Heart right ventricle (tissue), 16 donors: ENCODE measurements at places on chromosomes 4 and X. TPM values are rescaled to one million over a fixed set of nuclear protein-coding genes. Genes with fewer than 3 reads are reported as not detected.

Gene WDR1
- 179 TPM for total RNA-seq

Gene TEX13D
- not detected for total RNA-seq

Gene RADX
- 2.0 TPM for total RNA-seq

Gene PDLIM3
- 224 TPM for total RNA-seq

Gene BTK
- total RNA-seq, result 7.0 TPM

Gene HSFX1
- total RNA-seq, result 3.1 TPM

Gene NR3C2
- 23.0 TPM for total RNA-seq

DNA sequence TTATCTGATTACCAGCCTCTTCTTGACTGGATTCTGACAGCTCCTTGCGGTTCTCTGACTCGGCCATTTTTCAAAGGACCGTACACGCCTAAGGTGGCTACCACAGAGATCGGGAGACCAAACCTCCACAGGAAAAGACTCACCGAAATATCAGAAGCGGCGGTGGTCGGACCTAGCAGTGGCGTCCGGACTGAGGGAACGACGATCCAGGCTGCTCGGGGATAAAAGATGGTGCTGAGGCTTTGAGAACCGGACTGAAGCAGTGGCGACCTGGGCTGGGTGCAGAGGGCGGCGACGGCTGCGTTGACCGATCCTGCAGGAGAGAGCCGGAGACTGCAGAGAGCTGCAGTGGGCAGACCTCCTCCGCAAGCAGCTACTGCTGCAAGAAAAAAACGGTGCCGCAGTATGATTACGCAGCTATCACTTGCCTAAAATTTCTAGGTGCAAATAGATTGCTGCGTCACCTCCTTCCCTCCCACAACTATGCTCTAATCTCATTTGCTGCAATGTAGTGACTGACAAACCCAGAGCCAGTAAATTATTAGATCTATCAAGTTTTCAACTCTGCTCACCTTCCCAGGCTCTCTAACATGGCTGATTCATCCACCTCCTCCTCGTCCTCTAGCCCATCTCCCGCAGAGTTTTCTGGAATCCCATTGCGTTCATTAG is at the start of gene NAP1L2:
Gene NAP1L2 (minus strand): TSS at position 426 of the 669 bp plus-strand sequence. CDS start 359 bp downstream, at position 67.
- peak within 1 kb of the TSS; percentile 42 for H3K27ac ChIP-seq
- H3K27me3 ChIP-seq, result no peaks in the 10 kb centered on the region
- no peaks in the 10 kb centered on the region for H3K4me1 ChIP-seq
- peak within 1 kb of the TSS; percentile 26 for H3K4me3 ChIP-seq
- H3K36me3 ChIP-seq, result no peaks in the 10 kb centered on the region

- no peak overlapping the region for H3K4me3 ChIP-seq
- H3K27ac ChIP-seq, result no peak overlapping the region
- no peaks in the 10 kb centered on the region for H3K27me3 ChIP-seq
- no peak for DNase-seq
- no peaks in the 10 kb centered on the region for H3K36me3 ChIP-seq
Observed at GRCh38 chr4:68218044-68218443, 27.4 kb downstream of the TMPRSS11B start.

DNA sequence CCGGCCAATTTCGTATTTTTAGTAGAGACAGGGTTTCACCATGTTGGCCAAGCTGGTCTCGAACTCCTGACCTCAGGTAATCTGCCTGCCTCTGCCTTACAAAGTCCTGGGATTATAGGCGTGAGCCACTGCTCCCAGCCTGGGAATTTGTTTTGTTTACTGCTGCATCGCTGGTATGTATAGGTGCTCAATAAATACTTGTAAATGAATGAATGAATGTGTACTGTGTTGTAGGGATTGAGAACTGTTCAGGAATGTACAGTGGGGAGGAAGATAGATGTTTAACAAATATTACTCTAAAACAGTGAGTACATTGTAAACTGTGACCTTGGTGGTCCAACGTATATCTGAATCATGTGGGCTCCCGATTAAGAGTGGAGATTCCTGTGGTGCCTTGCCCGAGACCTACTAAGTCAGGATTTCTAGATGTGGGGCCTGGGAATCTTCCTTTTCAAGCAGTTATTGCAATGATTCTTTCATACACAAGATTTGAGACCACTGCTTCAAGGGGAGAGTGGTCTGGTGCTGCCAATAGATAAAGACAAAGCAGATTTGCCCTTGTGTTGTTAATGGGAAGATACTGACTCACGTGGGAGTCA is 41.0 kb downstream of the WWC2 start:
- H3K27me3 ChIP-seq, result no peaks in the 10 kb centered on the region
- H3K4me1 ChIP-seq, result peaks cover 21% of the 10 kb centered on the region
- no peak overlapping the region for H3K27ac ChIP-seq
- no peak for DNase-seq

- no peak overlapping the region for H3K27ac ChIP-seq
- no peaks in the 10 kb centered on the region for H3K36me3 ChIP-seq
- H3K27me3 ChIP-seq, result no peaks in the 10 kb centered on the region
- H3K4me1 ChIP-seq, result peaks cover 28% of the 10 kb centered on the region
- DNase-seq, result no peak
Observed at GRCh38 chr4:76993787-76994641, 44.5 kb downstream of the SEPTIN11 start.

GRCh38 chrX:31178769-31179125 is 106.9 kb upstream of the FTHL17 start:
- no peaks in the 10 kb centered on the region for H3K4me1 ChIP-seq
- DNase-seq, result no peak
- H3K4me3 ChIP-seq, result no peak overlapping the region
- H3K36me3 ChIP-seq, result no peaks in the 10 kb centered on the region
- no peak overlapping the region for H3K27ac ChIP-seq

GRCh38 chr4:95640311-95640710 is 91.5 kb upstream of the UNC5C start:
- H3K27ac ChIP-seq, result no peak overlapping the region
- no peaks in the 10 kb centered on the region for H3K36me3 ChIP-seq
- H3K4me1 ChIP-seq, result no peaks in the 10 kb centered on the region
- no peak overlapping the region for H3K4me3 ChIP-seq
- DNase-seq, result no peak

- no peaks in the 10 kb centered on the region for H3K36me3 ChIP-seq
- no peaks in the 10 kb centered on the region for H3K4me1 ChIP-seq
- H3K4me3 ChIP-seq, result no peak overlapping the region
- no peak overlapping the region for H3K27ac ChIP-seq
- no peak for DNase-seq
Observed at GRCh38 chr4:76637712-76638361, 202.8 kb downstream of the SHROOM3 start.

GRCh38 chrX:107154787-107155620 is 36.4 kb upstream of the RBM41 start:
- H3K4me3 ChIP-seq, result no peak overlapping the region
- no peaks in the 10 kb centered on the region for H3K4me1 ChIP-seq
- no peaks in the 10 kb centered on the region for H3K36me3 ChIP-seq
- no peak overlapping the region for H3K27ac ChIP-seq
- no peaks in the 10 kb centered on the region for H3K27me3 ChIP-seq

DNA sequence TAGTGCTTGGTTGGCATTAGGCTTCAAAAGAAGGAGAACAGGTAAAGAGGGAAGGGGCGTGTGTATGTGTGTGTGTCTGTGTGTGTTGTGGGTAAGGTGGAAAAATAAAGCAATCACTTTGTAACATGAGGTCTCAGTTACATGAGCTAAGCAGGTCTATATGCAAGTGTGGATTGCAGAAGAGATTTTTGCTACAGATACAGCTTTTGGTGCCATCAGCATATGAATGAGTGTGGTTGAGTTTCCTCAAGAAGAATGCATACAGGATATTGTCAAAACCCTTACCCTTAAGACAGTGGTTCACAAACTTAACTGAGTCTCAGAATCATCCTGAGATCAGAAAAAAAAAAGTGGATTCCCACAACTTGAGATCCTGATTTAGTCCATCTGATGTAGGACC is 220.5 kb upstream of the HTR2C start:
- no peak overlapping the region for H3K27ac ChIP-seq
- H3K27me3 ChIP-seq, result no peaks in the 10 kb centered on the region
- H3K4me3 ChIP-seq, result no peak overlapping the region

- DNase-seq, result no peak
- no peaks in the 10 kb centered on the region for H3K27me3 ChIP-seq
- peaks cover 20% of the 10 kb centered on the region for H3K4me1 ChIP-seq
- peak overlapping the region; percentile 86 for H3K27ac ChIP-seq
- no peak overlapping the region for H3K4me3 ChIP-seq
Observed at GRCh38 chr4:152103181-152103901, 342.5 kb upstream of the GATB start.

DNA sequence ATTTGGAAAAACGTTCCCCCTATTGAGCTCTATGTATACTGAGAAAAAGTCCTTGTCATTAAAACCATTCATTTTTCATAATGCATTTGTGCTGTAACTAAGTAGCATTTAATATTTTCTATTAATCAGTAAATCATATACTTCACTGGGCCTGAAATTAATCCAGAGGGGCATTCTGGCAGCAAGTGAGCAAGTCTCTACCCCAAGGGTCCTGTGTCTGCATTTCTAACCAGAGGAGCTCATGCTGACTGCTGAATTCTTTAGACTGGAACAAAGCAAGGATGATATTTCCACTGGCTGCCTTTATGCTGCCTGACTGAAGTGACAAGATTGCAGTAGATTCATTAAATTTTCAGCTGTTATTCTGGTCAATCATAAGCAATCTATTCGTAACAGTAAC is 246.5 kb downstream of the SLITRK2 start:
- no peak overlapping the region for H3K27ac ChIP-seq
- H3K4me1 ChIP-seq, result no peaks in the 10 kb centered on the region
- no peaks in the 10 kb centered on the region for H3K36me3 ChIP-seq

DNA sequence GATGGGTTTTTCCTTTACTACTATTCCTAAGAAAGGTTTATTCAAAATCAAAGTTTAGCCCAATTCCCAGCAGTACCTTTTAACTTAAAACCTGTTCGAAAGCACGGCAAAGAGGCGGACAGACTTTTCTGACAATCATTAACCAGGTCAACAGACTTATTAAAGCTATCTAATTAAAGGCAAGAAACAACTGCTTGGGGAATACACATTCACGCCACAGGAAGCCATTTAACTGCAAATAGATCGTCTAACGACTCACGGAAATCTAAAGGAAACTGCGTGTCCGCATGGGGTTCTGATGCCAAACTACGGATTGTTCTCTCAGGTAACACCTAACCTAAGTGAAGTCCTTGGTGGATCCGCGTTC is 663 bp upstream of the USP53 start:
- H3K36me3 ChIP-seq, result no peaks in the 10 kb centered on the region
- no peak for DNase-seq
- H3K27me3 ChIP-seq, result no peaks in the 10 kb centered on the region
- peak overlapping the region; percentile 96 for H3K27ac ChIP-seq
- H3K4me3 ChIP-seq, result peak overlapping the region; percentile 72

GRCh38 chr4:138177278-138177968 is 64.7 kb downstream of the SLC7A11 start:
- DNase-seq, result no peak
- H3K4me1 ChIP-seq, result peaks cover 13% of the 10 kb centered on the region
- H3K36me3 ChIP-seq, result no peaks in the 10 kb centered on the region
- H3K27me3 ChIP-seq, result no peaks in the 10 kb centered on the region
- H3K4me3 ChIP-seq, result no peak overlapping the region
- H3K27ac ChIP-seq, result no peak overlapping the region

DNA sequence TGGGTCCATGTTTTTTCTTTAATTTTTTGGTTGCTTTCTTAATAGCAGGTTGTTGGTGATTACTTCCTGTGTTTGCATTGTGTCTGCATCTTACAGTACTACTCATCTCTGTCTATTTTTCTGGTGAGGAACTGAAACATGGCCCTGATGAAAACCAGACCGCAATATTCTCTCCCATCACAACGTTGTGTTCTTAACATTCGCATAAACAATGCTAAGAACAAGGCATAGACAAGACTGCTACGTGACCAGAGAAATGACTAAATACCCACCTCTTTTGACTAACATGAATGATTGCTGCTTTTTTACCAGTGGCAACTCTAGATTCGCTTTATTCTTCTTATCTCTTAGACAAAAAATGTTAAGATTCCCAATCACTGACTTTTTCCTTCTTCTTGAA is 179.1 kb downstream of the GC start:
- H3K4me1 ChIP-seq, result no peaks in the 10 kb centered on the region
- no peaks in the 10 kb centered on the region for H3K36me3 ChIP-seq
- H3K27ac ChIP-seq, result no peak overlapping the region
- peaks cover 4% of the 10 kb centered on the region for H3K27me3 ChIP-seq
- no peak for DNase-seq
- no peak overlapping the region for H3K4me3 ChIP-seq

DNA sequence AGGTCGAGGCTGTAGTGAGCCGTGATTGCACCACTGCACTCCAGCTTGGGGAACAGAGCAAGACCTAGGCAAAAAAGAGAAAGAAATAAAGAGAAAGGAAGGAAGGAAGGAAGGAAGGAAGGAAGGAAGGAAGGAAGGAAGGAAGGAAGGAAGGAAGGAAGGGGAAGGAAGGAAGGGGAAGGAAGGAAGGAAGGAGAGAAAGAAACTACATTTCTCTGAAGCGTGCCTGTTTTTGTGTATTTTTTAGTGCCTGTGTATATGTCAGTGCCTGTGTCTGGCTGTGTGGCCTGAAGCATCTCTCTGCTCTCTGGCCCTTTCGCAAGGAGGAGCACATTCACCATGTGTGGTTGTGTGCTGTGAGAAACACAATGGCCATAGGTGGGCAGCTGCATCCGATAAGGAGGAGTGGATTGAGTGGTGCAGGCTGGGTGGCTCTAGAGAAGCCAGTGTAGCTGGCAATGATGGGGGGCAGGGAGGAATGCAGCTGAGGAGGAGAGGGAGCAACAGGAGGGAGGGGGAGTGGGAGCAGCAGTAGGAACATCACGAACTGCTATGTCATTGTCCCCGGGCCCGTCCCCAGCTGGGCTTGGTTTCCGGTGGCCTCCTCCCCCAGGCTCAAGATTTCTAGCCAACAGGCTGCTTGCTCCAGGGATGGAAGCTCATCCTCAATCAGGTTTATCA is 11.4 kb downstream of the SYN1 start:
- no peak for DNase-seq
- H3K27me3 ChIP-seq, result no peaks in the 10 kb centered on the region
- no peaks in the 10 kb centered on the region for H3K36me3 ChIP-seq
- H3K4me1 ChIP-seq, result no peaks in the 10 kb centered on the region
- no peak overlapping the region for H3K4me3 ChIP-seq
- no peak overlapping the region for H3K27ac ChIP-seq

DNA sequence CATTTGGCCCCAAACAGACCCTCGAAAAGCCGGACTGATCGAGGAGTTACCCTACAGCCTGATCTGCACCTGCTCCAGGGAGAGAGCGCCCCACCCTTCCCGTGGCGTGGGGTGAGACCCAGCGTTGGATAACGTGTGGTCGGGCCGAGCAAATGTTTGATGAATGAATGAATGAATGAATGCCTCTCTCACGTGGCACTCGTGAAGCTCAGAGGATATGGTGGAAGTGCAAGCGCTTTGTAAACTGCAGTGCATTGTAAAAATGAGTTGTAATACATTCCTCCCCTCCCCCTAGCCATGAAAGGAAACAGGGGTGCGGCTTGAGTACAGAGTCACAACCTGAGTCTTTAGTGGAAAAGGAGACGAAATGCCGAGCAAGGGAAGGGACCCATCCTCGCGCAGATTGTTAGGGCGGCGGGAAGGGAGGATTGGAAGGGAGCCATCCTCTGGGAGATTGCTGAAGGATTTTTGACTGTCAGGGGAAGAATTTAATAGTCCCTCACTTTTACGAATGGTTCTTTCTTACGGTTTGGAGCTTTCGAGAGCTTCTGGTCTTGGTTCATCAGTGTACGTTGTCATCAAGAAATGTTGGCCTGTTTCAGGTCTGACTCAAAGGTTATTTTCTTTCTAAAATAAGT is 772 bp upstream of the FBXW7 start:
- no peaks in the 10 kb centered on the region for H3K4me1 ChIP-seq
- DNase-seq, result no peak
- H3K27ac ChIP-seq, result peak overlapping the region; percentile 93
- no peaks in the 10 kb centered on the region for H3K27me3 ChIP-seq
- peak overlapping the region; percentile 98 for H3K4me3 ChIP-seq
